ENCODE measurements at places on chromosomes 2 and 18.
A peak's percentile ranks its signal among the peaks of the same experiment; 100 is the strongest.

DNA sequence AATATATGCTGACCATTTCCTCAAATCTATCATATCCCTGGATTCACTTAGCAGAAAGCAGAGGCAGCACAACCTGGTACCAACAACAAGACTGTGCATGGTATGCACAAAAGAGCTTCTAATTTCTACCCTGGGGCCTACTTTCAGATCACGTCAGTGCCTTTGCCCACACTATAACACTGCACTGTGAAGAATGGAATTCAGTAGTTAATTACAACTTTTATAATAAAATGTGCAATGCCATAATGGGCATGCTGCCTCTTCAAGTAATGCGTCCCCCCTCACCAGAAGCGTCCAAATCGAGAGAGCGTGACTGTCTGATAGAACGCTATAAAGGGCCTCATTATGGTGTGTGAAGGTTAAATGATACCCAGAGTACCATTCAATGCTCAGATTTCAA lies 328.1 kb upstream of the PKDCC start:
- DNase-seq, result no peak

GRCh38 chr2:27076323-27076722 lies 2.1 kb upstream of the EMILIN1 start:
- DNase-seq, result no peak

DNA sequence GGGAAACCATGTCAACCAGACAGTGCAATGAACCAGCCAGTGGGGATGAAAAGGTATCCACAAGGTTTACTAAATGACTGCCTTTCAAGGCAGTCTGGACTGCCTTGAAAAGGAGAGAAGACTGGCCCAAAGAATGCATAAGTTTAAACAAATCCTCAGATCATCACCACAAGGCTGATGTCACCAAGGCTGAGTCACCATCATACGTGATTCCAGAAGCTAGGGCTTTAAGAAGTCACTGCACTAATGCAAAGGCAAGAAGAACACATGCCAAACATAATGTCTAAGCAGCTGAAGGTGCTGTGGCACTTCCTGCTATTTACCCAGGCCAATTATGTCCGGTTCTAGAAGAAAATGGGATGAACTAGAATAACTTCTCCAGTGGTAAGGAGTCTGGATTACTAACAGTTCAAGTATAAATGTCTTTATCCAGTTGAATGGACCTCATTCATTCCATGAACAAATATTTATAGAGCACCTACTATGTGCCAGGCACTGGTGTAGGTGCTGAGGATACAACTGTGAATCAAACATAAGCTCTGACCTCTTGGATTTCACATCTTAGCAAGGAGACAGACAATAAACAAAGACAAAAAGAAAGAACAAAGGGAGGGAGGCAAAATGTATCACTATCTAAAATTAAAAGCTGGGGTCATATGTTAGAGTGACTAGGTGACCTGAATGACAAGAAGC lies 37.6 kb upstream of the ONECUT2 start:
- no peak for DNase-seq

DNA sequence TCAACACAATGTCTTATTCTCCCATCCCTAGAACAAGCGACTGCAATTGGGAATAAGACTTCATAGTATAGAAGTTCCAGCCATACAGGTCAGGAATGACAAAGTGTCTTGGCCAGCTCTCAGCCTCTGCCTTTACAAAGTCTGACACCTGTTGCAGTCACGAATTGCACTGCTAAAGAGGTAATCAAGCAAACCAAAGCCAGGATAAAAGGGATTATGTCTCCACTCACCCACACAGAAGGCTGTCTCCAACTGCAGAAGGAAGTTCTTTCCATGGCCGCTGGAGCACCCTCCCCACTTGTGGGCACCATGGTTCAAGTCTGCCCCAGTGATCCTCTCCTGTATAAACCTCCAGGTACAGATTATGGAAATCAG lies 114.8 kb upstream of the PKDCC start:
- DNase-seq, result no peak

GRCh38 chr2:96116424-96116878 lies at the start of gene ADRA2B:
Gene ADRA2B (minus strand): TSS chr2:96116571. CDS start chr2:96116149, 422 bp downstream.
- DNase-seq, result peak; percentile 83

GRCh38 chr2:32745191-32745590 lies 117.3 kb downstream of the TTC27 start:
- DNase-seq, result no peak

DNA sequence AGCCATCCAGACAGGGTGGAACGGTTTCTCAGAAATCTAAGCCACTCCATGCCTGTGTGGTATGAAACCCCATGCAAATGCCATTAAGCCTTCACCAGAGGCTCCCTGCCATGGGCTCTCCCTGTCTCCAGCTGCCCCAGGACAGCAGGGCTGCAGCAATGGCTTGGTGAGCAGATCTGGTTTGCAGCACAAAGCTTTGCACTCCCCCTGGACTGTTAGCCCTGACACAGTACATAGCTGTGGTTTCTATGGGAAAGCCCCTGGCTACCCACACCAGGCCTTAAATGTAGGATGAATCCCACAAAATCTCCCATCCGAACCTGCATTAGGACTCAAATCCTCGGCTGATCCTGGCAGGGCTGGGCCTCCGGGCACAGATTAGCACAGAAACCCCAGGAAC lies 291.6 kb downstream of the TNS1 start:
- DNase-seq, result no peak

DNA sequence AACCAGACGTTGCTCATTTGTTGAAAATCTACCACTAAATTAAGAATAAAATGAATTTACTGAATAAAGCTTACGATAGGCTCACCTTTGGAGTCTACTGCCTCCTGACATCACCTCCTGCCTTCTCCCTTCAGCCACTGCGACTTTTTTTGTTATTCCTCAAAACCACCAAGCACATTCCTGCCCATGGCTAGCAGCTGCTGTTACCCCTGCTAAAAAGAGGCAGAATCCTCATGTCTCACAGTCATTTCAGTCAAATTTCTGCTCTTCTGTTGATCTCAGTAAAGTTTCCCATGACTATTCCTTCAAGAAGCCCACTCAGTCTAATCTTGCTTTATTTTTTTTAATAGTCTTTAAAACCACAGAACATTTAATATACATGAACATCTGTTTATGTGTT lies 40.8 kb upstream of the ANKRD62 start:
- no peak for DNase-seq

DNA sequence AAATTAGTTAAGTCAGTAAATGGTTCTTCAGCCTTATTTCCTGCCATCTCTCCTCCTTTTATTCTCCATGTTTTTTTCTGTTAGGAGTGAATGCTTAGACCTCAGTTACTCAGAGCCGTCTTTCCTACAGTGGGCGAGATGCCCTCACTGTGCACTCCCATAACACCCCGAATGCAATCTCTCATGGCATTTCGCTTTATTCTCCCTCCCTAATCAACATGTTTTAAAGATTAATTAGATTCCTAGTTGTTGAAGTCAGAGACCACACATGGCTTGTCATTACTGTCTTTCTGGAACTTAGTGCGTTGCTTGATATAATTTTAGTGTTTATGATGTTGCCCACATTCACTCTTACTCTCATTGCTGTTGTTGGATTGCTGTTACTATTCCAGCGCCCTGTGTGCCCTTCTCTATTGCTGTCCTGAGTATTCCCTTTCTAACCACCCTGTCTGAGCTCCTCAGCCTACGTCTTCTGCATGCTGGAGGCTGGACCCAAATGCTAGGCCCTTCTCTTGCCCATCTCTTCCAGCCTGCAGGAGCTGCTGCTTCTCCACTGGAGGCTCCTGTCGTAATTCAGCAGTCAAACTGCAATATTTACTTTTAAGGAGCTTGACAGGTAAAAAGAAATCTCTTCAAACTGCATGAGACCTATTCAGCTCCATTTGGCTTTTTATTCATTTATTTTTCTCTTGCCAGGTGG lies 99.3 kb downstream of the MAP2 start:
- DNase-seq, result no peak

DNA sequence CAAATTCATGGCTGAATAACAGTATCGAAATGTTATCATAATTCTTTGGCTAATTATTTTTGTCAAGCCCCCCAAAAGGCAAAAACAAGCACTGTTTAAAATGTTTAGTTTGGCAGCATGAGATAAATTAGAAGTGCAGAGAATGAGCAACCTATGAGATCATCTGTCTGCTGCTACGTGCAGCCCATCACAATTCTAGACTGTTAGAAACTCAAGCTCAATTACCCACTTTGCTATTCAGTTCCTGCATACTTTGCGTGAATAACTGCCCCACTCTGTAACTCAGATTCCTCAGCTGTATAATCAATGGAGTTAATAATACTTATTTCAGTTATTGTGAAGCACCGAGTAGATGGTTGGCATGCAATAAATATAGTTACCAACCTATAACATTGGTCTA lies 1181.9 kb downstream of the DPP10 start:
- DNase-seq, result no peak

DNA sequence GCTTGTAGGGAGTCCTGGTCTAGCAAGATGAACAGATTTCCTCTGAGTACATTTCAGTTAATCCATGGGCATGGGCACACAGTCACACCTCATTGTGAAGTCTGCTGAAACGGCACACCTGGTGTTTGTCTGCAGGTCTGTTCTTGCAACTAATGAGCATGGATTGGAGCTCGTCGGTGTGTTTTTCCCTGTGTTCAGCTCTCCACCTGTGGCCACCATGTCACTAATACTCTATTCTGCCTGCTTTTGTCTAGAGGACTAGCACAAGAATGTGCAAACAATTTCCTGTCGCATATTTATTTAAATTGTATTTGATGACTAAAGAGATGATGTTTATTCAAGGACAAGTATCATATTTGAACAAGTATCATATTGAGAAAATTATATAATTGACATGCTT lies 24.5 kb upstream of the PPP4R1 start:
- no peak for DNase-seq

DNA sequence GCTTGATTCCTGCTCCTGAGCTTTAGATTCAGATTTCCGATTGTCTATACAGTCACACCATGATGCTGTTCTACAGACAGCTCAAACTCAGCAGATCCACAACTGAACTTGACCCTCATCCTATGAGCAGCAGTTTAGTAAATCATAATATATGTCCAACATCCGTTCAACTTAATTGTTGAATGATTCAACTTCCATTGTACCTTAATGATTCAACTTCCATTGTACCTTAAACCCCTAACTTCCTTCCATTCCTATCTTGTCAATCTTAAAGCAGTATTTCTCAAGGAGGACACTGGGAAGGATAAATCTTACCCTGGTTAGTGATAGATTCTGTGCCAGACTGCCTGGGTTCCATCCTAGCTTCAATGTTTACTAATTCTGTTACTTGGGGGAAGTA lies 60.1 kb downstream of the PIGN start:
- DNase-seq, result no peak

GRCh38 chr2:11017921-11018320 lies 106.2 kb downstream of the KCNF1 start:
- no peak for DNase-seq

- DNase-seq, result no peak
Observed at GRCh38 chr2:17626986-17627385, 86.5 kb downstream of the VSNL1 start.

DNA sequence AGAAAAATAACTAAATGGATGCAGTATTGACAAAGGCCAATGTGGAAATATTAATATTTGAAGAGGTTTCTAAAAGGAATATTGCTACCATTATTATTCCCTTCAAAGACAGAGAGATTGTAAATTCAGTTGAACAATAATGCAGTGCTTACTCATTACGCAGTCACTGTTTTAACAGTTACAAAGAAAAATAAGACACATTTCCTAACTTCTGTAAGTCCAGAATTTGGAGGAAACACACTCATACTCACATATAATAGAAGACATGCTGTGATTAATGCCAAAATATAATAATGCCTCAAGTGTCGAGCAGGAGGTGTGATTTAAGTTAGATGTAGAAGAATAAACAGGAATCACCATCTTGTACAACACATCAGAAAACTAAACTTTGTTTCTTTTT lies 389.2 kb downstream of the FBXO15 start:
- no peak for DNase-seq

DNA sequence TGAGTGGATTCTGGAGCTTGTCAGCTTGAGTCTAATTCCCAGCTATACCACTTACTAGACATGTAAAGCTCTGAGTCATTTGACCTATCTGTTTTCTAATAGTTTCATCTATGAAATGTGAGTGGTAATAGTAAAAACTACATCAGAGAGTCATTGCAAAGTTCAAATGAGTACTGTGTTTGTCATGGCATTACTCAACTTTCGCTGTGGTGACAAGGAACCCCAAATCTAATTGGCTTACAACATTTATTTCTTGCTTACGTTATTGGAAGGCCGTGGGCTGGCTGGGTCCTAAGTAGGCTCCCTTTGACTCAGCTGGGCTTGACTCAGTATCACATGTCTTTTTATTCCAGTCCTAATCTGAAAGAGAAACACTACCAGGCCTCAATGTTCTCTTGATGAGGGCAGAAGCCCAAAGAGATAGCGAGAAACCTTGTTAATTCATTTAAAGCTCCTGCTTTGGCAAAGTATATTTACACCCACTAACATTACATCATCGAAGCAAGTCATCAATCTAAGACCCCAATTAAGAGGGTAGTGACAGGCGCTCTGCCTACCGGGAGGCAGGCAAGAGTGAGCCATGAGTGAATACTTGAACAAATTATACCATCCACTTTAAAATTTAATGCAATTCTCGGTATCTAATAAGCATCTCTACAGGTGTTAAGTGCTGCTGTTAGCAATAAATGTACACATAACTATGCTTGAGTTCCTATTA lies 431.8 kb upstream of the SPHKAP start:
- no peak for DNase-seq

DNA sequence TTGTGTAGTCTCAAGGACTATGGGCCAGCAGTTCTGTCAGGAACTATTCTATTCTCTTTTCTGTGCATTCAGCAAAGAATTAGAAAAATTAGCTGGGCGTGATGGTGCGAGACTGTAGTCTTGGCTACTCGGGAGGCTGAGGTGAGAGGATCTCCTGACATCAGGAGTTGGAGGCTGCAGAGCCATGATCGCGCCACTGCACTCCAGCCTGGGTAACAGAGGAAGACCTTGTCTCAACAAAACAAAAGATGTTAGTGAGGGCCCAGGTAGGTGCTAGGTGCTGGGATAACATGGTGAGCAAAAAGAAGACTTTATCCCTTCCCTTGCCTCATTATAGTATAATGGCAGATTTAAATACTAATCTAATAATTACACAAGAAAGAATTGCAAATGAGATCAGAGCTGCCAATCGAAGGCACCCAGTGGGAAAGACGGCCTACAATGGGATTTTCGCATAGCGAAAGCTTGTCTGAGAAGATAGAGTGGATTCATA lies 447 bp upstream of the MRPL19 start:
- no peak for DNase-seq

- no peak for DNase-seq
Observed at GRCh38 chr2:107584577-107584976, 242.1 kb upstream of the RGPD4 start.
